Retina (tissue), 1 donor: ENCODE measurements at places on chromosomes 16 and 17.
A peak's percentile ranks its signal among the peaks of the same experiment; 100 is the strongest.

DNA sequence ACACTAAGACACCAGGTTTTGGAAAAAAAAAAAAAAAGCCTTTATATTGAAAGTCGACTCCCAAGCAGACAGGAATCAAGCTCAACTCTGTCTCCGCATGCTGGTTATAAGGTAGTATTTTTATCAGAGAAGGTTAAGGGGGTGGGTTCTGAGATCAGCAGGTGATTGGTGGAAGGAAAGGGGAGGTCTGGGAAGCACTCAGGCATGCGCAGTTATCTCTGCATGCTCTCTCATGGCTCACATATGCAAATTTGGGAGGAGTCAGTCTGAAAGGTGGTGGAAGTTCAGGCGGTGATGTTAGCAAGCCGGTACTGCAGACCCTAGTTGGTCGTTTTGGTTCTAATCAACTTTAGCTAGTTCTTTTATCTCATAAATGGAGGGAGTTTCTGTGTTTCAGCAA is 357.6 kb upstream of the C16orf82 start:
- no peak for DNase-seq

DNA sequence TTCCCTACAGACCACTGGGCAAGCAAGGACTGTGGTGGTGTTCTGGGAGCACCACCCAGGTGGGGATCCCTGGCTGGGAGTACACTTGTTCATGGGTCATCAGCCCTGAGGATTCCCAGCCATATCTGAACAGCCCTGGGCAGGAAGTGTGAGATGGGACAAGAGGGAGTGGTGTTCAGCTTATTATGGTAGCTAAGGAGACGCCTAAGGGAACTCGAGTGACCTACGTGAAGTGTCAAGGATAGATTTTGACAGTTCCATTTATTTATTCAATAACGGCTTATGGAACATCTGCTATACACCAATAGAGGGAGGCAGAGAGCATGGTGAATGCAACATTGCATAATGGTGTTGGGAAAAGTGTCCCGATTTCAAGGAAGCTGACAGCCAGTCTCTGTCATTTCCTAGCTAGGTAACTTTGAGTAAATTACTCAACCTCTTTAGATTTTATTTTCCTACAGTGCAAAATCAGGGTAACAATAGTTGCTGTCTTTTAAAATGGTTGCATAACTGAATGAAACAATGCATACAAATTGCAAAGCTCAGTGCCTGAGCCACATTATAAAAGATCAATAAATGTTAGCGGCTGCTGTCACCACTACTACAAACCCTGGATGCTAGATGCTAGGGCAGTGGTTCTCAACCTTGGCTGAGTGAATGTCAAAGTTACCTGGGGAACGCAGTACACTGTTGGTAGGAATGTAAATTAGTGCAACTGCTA is 534.1 kb downstream of the GRIN2A start:
- DNase-seq = peak; percentile 54

DNA sequence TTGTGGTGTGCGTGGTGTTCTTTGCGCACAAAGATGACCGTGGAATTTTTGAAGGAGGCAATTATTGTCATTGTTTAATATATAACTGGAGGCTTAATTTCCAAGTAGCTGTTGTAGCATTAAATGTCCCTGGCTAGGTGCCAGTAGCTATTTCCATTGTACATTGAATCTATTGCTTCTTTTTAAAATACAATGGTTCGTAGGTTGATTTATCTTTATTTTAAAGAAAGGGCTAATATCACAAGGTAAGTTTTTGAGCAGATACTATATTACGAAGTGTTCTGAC is 127.1 kb downstream of the RPTOR start:
- DNase-seq = no peak

GRCh38 chr17:79741751-79742588 is 11.2 kb downstream of the ENPP7 start:
- DNase-seq = peak; percentile 95

- DNase-seq = no peak
Measured at GRCh38 chr17:40291281-40291664, 3.6 kb downstream of the CDC6 start.

DNA sequence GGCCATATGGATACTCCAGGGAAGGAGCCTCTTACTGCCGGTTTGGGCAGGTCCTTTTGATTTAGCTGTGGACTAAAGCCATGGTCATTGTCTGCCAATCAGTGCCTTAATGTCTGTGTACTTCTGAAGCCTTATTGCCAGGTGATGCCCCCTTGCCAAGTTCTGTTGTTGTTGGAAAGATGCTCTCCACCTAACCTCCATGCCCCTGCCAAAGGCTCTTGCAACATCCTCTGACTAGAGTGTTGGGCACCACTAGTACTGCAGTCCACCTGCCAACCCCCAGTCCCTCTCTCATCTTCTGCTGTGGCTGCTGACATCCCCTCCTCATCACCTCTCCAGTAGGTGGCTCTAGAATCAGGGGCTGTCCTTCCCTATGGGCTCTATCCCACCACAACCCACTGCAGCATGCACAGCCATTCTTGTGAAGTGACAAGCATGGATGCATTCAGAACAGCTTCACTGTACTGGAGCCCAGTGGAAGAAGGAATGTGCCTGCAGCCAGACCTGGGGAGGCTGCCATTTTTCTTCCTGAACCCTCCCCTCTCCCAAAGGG is 375.3 kb upstream of the CDH5 start:
- peak; percentile 17 for DNase-seq

GRCh38 chr16:72875291-72876031 is 172.5 kb downstream of the ZFHX3 start:
- DNase-seq = no peak

GRCh38 chr17:42871647-42872046 is 20.6 kb downstream of the AOC3 start:
- no peak for DNase-seq

- no peak for DNase-seq
Measured at GRCh38 chr17:75250009-75250471, 11.4 kb downstream of the GGA3 start.
